LNCaP clone FGC (cell line): ENCODE measurements at places on chromosomes 11 and 22.

DNA sequence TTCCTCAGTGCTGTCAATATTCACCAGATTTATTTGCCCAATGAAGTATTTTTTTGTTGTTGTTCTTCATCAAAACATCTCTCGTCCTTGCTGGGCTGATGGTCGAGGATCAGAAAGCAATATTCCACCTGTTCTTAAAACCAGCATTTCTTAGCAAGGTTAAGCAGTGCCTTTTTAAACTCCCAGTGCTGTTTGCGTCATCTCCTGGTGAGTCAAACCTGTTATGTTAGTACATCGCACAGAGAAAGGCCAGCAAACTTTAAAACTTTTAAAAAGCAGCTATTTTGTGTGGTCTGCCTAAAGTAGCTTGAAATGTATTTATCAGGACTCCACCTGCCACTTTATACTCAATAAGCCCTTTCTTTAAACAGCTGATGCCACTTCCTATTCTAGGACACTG lies 802.0 kb downstream of the KCNA4 start:
- no peak for DNase-seq

- DNase-seq, result no peak
These were observed 185.3 kb upstream of the CTSC start for GRCh38 chr11:88522624-88523385.

GRCh38 chr11:77207618-77208313 lies 79.7 kb downstream of the MYO7A start:
- DNase-seq, result no peak

GRCh38 chr11:119047205-119047604 lies 9.8 kb downstream of the HYOU1 start:
- no peak for DNase-seq

GRCh38 chr22:48710410-48710809 lies 1117.3 kb downstream of the BRD1 start:
- no peak for DNase-seq

- no peak for DNase-seq
These were observed 7.6 kb downstream of the FXYD2 start for GRCh38 chr11:117816846-117817367.
